Activated T-cell treated with anti-CD3 and anti-CD28 coated beads, Interleukin-2, amount 50 U/mL, for 72 hours (primary cell): ENCODE measurements at places on chromosomes 11 and 22. TPM values are rescaled to one million over a fixed set of nuclear protein-coding genes. Genes with fewer than 3 reads are reported as not detected.

Gene OR52A1
- not detected for total RNA-seq

Gene OR56B4
- not detected for total RNA-seq

Gene TREH
- not detected for total RNA-seq

Gene TRIM21
- total RNA-seq: 35.3 TPM

Gene RAB39A
- 0.39 TPM for total RNA-seq

Gene VPREB1
- total RNA-seq: not detected

Gene HTR3A
- not detected for total RNA-seq

Gene SCGB1A1
- total RNA-seq: not detected

GRCh38 chr11:48116437-48117228, 100.0 kb upstream of the OR4B1 start:
- H3K4me1 ChIP-seq: peaks cover 9% of the 10 kb centered on the region
- H3K4me3 ChIP-seq: no peak overlapping the region
- peaks cover 11% of the 10 kb centered on the region for H3K36me3 ChIP-seq
- no peaks in the 10 kb centered on the region for H3K27me3 ChIP-seq
- DNase-seq: no peak
- H3K27ac ChIP-seq: no peak overlapping the region

GRCh38 chr11:107666911-107667613, 44.8 kb downstream of the SLN start:
- DNase-seq: no peak
- H3K27me3 ChIP-seq: peaks cover 8% of the 10 kb centered on the region
- no peak overlapping the region for H3K4me3 ChIP-seq

- peak; percentile 13 for DNase-seq
- no peaks in the 10 kb centered on the region for H3K4me1 ChIP-seq
- H3K27me3 ChIP-seq: peaks cover 23% of the 10 kb centered on the region
- H3K36me3 ChIP-seq: no peaks in the 10 kb centered on the region
- no peak overlapping the region for H3K4me3 ChIP-seq
Observed at GRCh38 chr11:71342951-71343827, 90.8 kb upstream of the SHANK2 start.

GRCh38 chr22:44460287-44460686, 37.7 kb downstream of the RTL6 start:
- DNase-seq: no peak
- H3K4me1 ChIP-seq: peaks cover 44% of the 10 kb centered on the region
- H3K27me3 ChIP-seq: peaks cover 19% of the 10 kb centered on the region
- peaks cover 6% of the 10 kb centered on the region for H3K36me3 ChIP-seq
- H3K4me3 ChIP-seq: no peak overlapping the region

DNA sequence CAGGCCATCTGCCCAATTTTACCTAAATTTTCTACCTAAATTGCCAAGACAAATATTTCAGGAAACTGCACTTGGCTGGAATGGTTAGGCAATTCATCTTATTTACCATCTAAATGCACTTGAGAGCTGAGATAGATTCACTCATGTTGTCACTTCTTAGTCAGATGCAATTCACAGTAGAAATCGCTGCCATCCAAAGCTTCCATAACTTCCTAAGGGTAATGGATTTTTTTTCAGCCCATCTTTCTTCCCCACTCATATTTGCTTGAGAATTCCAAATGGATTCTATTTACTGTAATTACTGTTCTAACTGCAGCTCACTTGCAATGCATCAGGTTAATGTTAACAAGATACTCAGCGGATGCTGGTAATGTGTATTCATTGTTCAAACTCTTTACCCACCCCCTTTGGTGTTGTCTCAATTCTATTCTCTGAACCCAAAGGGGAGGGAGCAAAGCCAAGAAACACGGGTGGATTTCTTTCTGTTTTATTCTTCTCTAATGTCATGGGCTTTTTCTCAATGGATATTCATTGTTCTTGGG, 96.0 kb downstream of the TENM4 start:
- H3K4me3 ChIP-seq: no peak overlapping the region
- no peak for DNase-seq
- H3K36me3 ChIP-seq: no peaks in the 10 kb centered on the region
- no peaks in the 10 kb centered on the region for H3K4me1 ChIP-seq
- no peak overlapping the region for H3K27ac ChIP-seq
- H3K27me3 ChIP-seq: no peaks in the 10 kb centered on the region

DNA sequence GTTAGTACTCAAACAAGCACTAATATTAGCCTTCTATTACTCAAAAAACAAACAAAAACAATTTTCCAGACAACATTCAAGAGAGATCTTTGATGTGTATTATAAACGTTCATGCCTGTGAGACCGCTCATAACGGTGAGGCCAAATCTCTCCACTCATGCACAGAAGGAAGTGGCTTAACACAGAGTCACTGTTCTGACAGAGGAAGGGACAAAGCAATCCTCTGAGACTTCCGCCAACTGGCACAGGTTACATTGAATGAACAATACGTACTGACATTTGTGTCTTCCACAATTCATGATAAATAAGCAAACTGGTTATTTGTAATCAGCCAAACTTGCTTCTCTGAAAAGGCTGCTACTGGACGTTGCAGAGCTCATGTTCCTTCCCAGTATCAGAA, 30.5 kb downstream of the CHKA start:
- no peak overlapping the region for H3K4me3 ChIP-seq
- H3K27me3 ChIP-seq: no peaks in the 10 kb centered on the region
- H3K4me1 ChIP-seq: no peaks in the 10 kb centered on the region
- DNase-seq: no peak
- no peaks in the 10 kb centered on the region for H3K36me3 ChIP-seq

- H3K27me3 ChIP-seq: no peaks in the 10 kb centered on the region
- peak overlapping the region; percentile 63 for H3K27ac ChIP-seq
- peaks cover 6% of the 10 kb centered on the region for H3K36me3 ChIP-seq
- peak; percentile 77 for DNase-seq
- H3K4me1 ChIP-seq: peaks cover 75% of the 10 kb centered on the region
Observed at GRCh38 chr11:62560566-62561103, 13.1 kb downstream of the EEF1G start.

GRCh38 chr11:109507836-109508561, 86.0 kb downstream of the C11orf87 start:
- H3K27me3 ChIP-seq: no peaks in the 10 kb centered on the region
- no peak overlapping the region for H3K4me3 ChIP-seq
- H3K27ac ChIP-seq: no peak overlapping the region
- DNase-seq: no peak
- H3K36me3 ChIP-seq: no peaks in the 10 kb centered on the region
- no peaks in the 10 kb centered on the region for H3K4me1 ChIP-seq

- DNase-seq: peak; percentile 35
- peak overlapping the region; percentile 90 for H3K4me3 ChIP-seq
- H3K36me3 ChIP-seq: no peaks in the 10 kb centered on the region
- H3K4me1 ChIP-seq: peaks cover 8% of the 10 kb centered on the region
- no peak overlapping the region for H3K27ac ChIP-seq
Observed at GRCh38 chr22:46149512-46150033, 753 bp upstream of the PPARA start.

DNA sequence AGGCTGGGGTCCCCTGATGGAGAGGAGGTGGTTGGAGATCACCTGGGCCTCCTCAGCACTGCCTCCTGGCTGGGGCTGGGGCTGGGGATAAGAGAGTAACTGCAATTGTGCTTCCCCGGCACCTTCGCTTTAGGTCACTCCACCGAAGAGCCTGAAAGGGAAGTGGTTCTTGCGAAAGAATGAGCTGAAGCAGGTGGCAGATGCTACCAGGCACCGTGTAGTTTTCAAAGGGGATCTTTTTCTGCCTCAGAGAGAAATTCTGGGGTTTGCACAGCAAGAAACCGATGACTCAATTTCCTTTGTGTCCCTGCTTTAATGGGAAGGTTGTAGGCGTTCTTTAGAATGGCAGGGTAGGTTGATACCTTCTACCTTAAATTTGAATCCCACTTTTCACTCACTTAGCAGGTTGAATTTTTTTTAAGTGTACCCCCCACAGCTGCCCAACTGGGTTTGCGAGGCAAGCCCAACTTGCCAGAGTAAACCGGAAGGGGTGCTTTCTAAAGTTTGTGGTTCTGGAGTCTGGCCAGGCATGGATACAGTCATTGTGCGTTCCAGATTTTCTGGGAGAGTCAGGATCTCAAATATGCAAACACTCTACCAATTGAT, 5.3 kb downstream of the CD44 start:
- H3K27me3 ChIP-seq: no peaks in the 10 kb centered on the region
- peak; percentile 74 for DNase-seq
- peaks cover 16% of the 10 kb centered on the region for H3K36me3 ChIP-seq

GRCh38 chr11:9568161-9568853, 5.2 kb upstream of the WEE1 start:
- H3K4me3 ChIP-seq: peak overlapping the region; percentile 62
- no peaks in the 10 kb centered on the region for H3K36me3 ChIP-seq
- H3K27me3 ChIP-seq: peaks cover 6% of the 10 kb centered on the region
- peaks cover 49% of the 10 kb centered on the region for H3K4me1 ChIP-seq
- H3K27ac ChIP-seq: peak overlapping the region; percentile 48

DNA sequence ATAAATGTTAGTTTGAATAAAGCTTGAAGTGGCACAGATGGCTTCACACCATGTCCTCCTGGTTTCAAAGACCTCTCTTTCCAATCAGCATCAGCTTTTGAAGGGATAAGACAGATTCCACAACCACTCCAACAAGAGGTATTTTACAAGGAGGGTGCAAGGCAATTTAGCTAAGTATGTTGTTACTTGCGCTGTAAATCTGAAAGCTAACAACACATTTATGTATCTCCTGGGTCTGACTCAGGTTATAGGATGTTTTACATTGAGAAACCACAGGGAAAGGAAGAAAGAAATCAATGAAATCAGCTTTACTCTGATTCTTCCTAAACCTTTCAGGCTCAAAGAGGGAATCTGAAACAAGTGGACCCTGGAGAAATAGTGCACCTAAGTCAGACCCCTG, 12.1 kb downstream of the CWC15 start:
- H3K27ac ChIP-seq: no peak overlapping the region
- no peaks in the 10 kb centered on the region for H3K27me3 ChIP-seq
- DNase-seq: no peak
- no peak overlapping the region for H3K4me3 ChIP-seq
- H3K4me1 ChIP-seq: no peaks in the 10 kb centered on the region

DNA sequence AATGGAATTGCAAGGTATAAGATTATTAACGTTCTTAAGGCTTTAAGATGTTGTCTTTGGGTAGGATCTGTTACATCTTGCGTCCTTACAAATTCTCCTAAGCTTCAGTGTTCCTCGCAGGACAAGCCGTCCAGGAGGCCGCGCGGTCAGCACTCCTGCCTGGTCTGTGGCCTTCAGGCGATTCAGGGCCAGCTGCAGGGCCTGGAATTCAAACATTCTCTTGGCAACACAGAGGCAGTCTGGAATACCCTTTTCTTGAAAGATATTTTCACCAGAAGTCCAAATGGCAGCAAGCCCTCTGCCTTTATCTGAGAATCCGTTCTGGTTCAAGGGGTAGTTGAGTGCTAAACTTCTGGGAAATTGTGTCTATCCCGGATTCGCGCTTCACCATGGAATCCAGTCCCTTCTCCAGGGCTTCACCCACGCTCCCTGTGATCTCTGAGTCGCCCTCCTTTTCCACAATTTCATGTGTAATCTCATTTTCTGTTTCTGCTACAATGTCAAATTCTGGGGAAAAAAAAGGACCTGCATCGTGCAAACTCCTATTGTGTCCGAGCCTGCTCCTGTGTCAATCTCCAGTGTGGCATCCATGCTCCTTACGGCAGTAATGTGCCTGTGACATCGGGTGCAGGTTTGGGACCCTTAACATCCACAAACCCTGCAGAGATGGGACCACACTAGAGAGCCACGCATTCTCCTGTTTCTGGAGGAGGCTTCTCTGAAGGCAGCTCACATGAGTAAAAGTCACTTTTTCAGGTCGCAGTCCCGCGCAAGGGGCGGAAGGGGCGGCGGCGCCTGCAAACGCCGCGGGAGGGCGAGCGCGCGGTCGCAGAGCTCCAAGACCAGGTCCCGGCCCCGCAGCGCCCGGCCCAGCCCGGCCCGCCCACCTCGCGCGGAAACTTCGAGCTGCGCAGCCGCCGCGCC, 25.4 kb upstream of the SORL1 start:
- DNase-seq: peak; percentile 67
- H3K4me3 ChIP-seq: peak overlapping the region; percentile 77
- peaks cover 2% of the 10 kb centered on the region for H3K36me3 ChIP-seq
- no peak overlapping the region for H3K27ac ChIP-seq

GRCh38 chr11:17915500-17916143, 97.2 kb downstream of the SERGEF start:
- no peaks in the 10 kb centered on the region for H3K27me3 ChIP-seq
- H3K4me3 ChIP-seq: no peak overlapping the region
- no peak overlapping the region for H3K27ac ChIP-seq

GRCh38 chr11:70183032-70183431, 20.1 kb upstream of the FADD start:
- H3K27me3 ChIP-seq: no peaks in the 10 kb centered on the region
- no peak overlapping the region for H3K27ac ChIP-seq
- no peak overlapping the region for H3K4me3 ChIP-seq

DNA sequence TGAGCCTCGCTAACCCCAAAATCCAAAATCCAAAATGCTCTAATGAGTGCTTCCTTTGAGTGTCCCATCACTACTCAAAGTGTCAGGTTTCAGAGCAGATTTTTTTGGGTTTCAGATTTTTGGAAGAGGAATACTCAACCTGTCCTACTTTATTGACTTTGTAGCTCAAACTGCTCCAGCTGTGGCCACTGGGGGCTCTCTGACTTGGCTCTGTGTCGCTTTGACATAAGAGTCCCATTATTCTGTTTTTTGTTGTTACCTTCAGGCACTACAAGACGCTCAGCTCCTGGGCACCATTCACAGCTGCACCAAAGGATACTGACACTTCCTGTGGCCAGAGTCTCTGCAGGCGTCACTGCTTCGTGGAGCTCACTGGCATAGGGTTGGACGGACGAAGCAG, 41.1 kb downstream of the PHF21B start:
- no peaks in the 10 kb centered on the region for H3K36me3 ChIP-seq
- H3K4me3 ChIP-seq: no peak overlapping the region
- H3K4me1 ChIP-seq: no peaks in the 10 kb centered on the region
- H3K27me3 ChIP-seq: peaks cover 10% of the 10 kb centered on the region

GRCh38 chr11:72793076-72793424, 797 bp downstream of the STARD10 start:
- peak overlapping the region; percentile 81 for H3K27ac ChIP-seq
- no peak for DNase-seq
- no peaks in the 10 kb centered on the region for H3K27me3 ChIP-seq
- H3K36me3 ChIP-seq: no peaks in the 10 kb centered on the region
- H3K4me3 ChIP-seq: peak overlapping the region; percentile 91

DNA sequence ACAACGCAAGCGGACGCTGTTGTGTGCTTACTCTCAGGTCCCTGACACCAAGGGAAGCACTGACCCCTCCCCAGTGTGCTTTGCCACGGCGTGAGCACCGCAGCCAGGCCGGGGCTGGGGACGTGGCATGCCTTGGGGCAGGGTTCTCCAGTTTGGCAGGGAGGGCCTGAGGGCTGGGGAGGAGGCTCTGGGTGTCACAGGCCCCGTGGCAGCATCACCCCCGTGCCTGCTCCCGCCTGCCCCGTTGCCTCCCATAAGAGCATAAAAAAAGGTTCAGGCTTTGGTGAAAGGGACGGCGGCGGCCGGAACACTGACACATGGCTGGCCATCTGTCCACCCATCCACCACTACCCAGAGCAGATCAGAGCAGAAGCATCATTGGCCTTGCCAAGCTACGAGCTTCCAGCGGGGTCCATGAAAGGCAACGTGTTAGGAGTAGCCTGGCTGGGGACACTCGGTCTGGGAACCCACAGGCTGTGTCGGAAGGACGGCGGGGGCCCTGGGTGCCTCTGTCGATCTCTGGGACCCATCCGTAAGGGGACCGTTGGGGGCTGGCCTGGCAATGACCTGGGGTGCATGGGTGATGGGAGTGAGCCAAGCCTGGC, 183.0 kb downstream of the IGLL1 start:
- no peak for DNase-seq
- no peak overlapping the region for H3K4me3 ChIP-seq
